ENCODE measurements at places on chromosomes 7 and 10.
A peak's percentile ranks its signal among the peaks of the same experiment; 100 is the strongest.

- no peak overlapping the region for H3K4me3 ChIP-seq
- H3K27me3 ChIP-seq, result no peaks in the 10 kb centered on the region
- no peak for DNase-seq
- no peaks in the 10 kb centered on the region for H3K36me3 ChIP-seq
- no peak overlapping the region for H3K27ac ChIP-seq
Observed at GRCh38 chr7:26653430-26654399, 210.7 kb downstream of the SKAP2 start.

- H3K4me3 ChIP-seq, result no peak overlapping the region
- no peaks in the 10 kb centered on the region for H3K27me3 ChIP-seq
- H3K27ac ChIP-seq, result no peak overlapping the region
- H3K36me3 ChIP-seq, result no peaks in the 10 kb centered on the region
- H3K4me1 ChIP-seq, result no peaks in the 10 kb centered on the region
- no peak for DNase-seq
Observed at GRCh38 chr10:66575251-66575855, 350.5 kb upstream of the LRRTM3 start.

DNA sequence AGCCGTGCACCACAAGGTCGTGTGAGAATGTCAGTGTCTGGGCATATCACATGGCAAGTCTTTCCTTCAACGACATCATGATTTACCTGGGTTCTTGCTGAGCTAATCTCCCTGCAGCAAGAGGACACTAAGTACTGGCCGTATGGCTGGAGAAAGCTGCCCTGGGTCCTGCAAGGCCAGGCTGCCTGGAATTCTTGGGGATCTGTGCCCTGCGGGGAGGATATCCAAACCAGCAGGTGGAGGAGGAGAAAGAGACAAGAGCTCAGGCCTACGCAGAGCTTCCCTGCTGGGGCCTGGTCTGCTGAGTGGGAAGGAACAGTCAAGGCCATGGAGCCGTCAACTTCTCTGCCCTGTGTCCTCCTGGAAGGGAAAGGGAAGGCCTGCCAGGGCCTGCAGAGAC lies 552.6 kb downstream of the LRMDA start:
- no peaks in the 10 kb centered on the region for H3K27me3 ChIP-seq
- H3K36me3 ChIP-seq, result no peaks in the 10 kb centered on the region
- H3K4me3 ChIP-seq, result no peak overlapping the region
- no peak overlapping the region for H3K27ac ChIP-seq
- no peaks in the 10 kb centered on the region for H3K4me1 ChIP-seq
- DNase-seq, result no peak

DNA sequence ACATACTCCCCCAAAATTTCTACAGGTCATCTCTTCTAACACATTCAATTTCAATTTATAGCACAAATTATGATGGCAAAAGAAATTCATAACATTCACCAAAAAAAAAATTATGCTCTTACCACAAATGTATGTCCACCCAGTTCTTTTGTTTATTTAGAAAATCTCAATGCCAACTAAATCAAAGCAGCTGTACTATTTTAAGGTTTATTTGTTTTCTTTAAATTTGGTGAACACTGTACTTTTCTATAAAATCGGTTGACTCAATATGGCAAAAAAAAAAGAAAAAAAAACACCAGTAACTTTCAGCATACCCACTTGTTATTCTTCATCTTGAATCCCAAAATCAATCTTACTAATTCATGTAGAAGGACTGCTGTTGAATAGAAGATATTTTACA lies 225.7 kb downstream of the AGMO start:
- H3K27me3 ChIP-seq, result no peaks in the 10 kb centered on the region
- H3K36me3 ChIP-seq, result no peaks in the 10 kb centered on the region
- H3K4me3 ChIP-seq, result no peak overlapping the region
- H3K27ac ChIP-seq, result no peak overlapping the region
- no peak for DNase-seq

- H3K4me1 ChIP-seq, result no peaks in the 10 kb centered on the region
- H3K36me3 ChIP-seq, result no peaks in the 10 kb centered on the region
- no peaks in the 10 kb centered on the region for H3K27me3 ChIP-seq
- no peak overlapping the region for H3K27ac ChIP-seq
- H3K4me3 ChIP-seq, result no peak overlapping the region
Observed at GRCh38 chr7:28277364-28277763, 96.8 kb upstream of the JAZF1 start.

- H3K27me3 ChIP-seq, result no peaks in the 10 kb centered on the region
- H3K27ac ChIP-seq, result no peak overlapping the region
- peaks cover 6% of the 10 kb centered on the region for H3K4me1 ChIP-seq
- DNase-seq, result no peak
- H3K36me3 ChIP-seq, result no peaks in the 10 kb centered on the region
Observed at GRCh38 chr10:122303271-122304053, 32.4 kb downstream of the BTBD16 start.

GRCh38 chr7:23072048-23072447 lies 33.5 kb upstream of the KLHL7 start:
- no peak for DNase-seq
- H3K27ac ChIP-seq, result no peak overlapping the region
- no peaks in the 10 kb centered on the region for H3K27me3 ChIP-seq
- no peak overlapping the region for H3K4me3 ChIP-seq

- H3K27ac ChIP-seq, result no peak overlapping the region
- DNase-seq, result peak; percentile 13
- no peak overlapping the region for H3K4me3 ChIP-seq
- H3K27me3 ChIP-seq, result peaks cover 2% of the 10 kb centered on the region
Observed at GRCh38 chr7:116776610-116777289, 85.6 kb upstream of the CAPZA2 start.

DNA sequence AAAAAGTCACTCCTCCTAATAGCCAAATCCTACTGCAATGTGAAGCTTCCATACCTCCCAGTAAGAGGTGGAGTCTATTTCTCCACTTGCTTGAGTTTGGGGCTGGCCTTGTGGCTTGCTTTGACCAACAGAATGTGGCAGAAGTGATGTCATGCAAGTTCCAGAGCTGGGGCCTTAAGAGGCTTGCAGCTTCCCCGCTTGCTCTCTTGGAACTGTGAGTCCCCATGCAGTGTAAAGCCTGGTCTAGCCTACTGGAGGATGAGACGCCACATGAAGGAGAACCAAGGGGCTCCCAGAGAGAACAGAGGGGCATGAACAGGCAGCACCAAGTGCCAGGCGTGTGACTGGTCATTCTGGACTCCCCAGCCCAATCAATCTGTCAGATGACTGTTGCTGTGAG lies 58.6 kb upstream of the OPALIN start:
- no peaks in the 10 kb centered on the region for H3K27me3 ChIP-seq
- peaks cover 3% of the 10 kb centered on the region for H3K4me1 ChIP-seq
- DNase-seq, result no peak
- no peak overlapping the region for H3K4me3 ChIP-seq

DNA sequence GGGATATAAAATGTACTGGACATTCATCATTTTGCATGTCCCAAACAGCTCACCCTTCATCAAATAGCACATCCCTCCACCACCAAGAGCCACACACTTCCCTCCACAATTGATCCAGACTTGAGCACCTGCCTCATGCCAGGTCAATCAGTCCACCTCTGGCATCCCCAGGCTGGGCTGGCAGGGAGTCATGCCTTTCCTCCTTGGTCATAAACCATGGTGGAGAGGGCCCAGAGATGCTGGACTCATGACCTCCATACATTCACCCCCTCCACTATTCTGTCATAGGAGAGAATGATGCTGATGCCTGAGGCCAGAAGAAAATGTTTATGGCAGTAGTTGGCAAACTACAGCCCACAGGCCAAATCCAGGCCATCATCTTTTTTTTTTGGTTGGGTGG lies 16.1 kb upstream of the GDF10 start:
- no peak for DNase-seq
- no peaks in the 10 kb centered on the region for H3K36me3 ChIP-seq
- no peaks in the 10 kb centered on the region for H3K4me1 ChIP-seq

DNA sequence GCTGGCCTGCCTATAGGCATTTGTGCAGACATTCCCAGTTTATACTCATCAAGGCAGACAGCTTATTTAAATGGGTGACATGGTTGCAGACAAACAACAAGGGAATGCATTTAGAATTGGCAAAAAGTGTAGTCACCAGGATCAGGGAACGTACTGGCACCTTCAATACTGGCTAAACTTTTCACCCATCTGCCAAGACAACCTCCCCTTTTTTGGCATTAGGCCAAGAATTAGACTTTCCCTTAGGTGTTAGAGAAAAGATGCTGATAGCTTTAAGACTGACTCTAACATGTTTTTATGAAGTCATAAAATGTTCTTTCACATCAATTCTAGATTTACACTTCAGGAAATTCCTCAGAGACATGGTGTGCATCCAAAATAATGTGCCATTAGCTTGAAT lies 365.9 kb downstream of the PHTF2 start:
- no peaks in the 10 kb centered on the region for H3K36me3 ChIP-seq
- no peak overlapping the region for H3K4me3 ChIP-seq
- no peak for DNase-seq
- no peaks in the 10 kb centered on the region for H3K27me3 ChIP-seq
- H3K4me1 ChIP-seq, result no peaks in the 10 kb centered on the region
- H3K27ac ChIP-seq, result no peak overlapping the region

DNA sequence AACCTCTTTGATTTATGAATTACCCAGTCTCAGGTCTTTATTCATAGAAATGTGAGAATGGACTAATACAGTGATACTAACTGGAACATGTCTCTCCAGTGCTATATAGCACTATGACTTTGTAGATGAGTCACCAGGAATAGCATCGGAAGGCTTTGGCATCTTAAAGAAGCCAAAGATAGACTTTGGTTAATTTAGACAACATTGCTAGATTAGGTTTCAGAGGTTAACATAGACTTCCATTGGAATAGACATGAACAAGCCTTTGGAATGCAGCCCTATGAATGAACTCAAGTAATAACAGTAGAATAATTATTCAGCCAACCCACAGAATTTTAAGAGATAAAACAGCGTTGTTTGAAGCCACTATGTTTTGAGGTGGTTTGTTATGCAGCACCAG lies 169.2 kb downstream of the HGF start:
- DNase-seq, result no peak
- H3K4me1 ChIP-seq, result no peaks in the 10 kb centered on the region
- no peak overlapping the region for H3K4me3 ChIP-seq
- H3K36me3 ChIP-seq, result no peaks in the 10 kb centered on the region
- H3K27me3 ChIP-seq, result no peaks in the 10 kb centered on the region
- H3K27ac ChIP-seq, result no peak overlapping the region

DNA sequence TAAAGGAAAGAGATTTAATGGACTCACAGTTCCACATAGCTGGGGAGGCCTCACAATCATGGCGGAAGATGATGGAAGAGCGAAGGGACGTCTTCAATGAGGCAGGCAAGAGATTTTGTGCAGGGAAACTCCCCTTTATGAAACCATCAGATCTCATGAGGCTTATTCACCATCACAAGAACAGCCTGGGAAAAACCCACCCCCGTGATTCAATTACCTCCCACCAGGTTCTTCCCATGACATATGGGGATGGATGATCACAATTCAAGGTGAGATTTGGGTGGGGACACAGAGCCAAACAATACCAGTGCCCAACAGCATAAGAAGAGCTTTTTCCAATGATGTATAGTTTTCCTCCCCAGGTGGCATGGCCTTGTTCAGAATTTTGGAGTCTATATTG lies 11.2 kb upstream of the C7orf33 start:
- H3K4me3 ChIP-seq, result no peak overlapping the region
- peaks cover 4% of the 10 kb centered on the region for H3K4me1 ChIP-seq
- no peak overlapping the region for H3K27ac ChIP-seq
- H3K27me3 ChIP-seq, result no peaks in the 10 kb centered on the region
- no peak for DNase-seq
- H3K36me3 ChIP-seq, result no peaks in the 10 kb centered on the region

DNA sequence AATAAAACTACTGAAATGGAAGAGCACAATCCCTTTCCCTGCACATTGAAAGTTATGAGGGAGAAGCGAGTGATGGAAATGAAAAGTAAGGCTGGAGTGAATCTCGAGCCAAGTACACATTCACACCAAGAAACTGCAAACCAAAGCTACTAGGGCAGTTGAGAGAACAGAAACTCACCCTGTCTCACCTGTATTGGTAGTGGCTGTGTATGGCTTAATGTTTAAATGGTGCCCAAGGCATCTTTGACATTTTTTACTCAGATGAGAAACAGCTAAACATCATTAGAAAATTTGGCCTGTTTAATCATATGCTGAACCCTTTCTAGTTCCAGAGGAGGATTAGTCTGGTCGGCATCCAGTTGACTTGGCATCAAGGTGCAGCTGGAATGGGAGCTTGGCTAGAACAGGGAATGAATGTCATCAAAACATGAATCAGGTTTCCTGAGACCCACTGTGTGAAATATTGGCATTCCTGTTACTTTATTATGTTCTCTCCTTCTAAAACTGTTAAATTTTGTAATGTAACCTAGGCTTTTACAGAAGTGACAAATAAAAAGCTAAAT lies 840.8 kb downstream of the GRM8 start:
- peak overlapping the region; percentile 40 for H3K4me3 ChIP-seq
- H3K4me1 ChIP-seq, result no peaks in the 10 kb centered on the region
- peak overlapping the region; percentile 41 for H3K27ac ChIP-seq
- no peaks in the 10 kb centered on the region for H3K36me3 ChIP-seq

DNA sequence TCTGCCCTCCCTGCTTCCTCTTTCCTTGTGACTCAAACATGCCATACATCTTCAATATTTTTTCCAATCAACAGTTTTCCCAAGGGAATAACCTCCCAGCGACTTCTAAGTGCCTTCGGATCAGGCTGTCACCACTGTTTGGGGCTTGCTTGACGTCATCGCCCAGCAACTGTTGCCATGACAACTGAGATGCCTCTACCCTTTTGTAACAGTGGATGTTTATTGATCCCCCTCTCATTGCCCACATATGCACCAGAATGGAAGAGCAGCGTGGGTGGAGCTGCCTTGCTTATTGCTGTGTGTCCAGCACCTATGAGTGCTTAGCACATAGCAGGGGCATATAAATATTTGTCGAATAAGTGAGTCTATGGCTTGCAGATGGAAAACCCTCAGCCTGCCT lies 14.4 kb downstream of the FFAR4 start:
- H3K36me3 ChIP-seq, result no peaks in the 10 kb centered on the region
- no peak overlapping the region for H3K27ac ChIP-seq
- no peaks in the 10 kb centered on the region for H3K4me1 ChIP-seq
- no peak overlapping the region for H3K4me3 ChIP-seq
